ENCODE measurements at places on chromosomes 4 and X.

GRCh38 chr4:177907736-177908424 lies 465.6 kb upstream of the AGA start:
- no peak for DNase-seq

DNA sequence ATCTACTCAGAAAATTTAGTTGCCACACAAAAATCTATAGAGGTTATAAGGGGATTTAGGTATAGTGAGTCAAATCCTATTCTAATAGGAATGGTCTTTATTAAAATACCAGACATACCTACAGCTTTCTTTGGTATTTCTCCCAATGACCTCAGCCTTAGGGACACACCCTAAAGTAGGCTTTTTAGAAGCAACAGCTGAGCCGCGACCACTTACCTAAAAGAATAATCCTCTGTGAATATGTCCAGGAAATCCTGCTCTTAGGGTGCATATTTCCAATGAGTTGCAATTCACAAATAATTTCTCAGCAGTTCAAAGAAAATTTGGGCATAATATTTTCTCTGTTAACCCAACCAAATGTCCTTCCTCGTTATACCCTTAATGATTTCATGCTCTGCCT lies 2.7 kb downstream of the DCX start:
- no peak for DNase-seq

GRCh38 chr4:173334891-173335752 lies 964 bp upstream of the HMGB2 start:
- DNase-seq = no peak

- no peak for DNase-seq
Measured at GRCh38 chr4:87251106-87251505, 30.7 kb upstream of the KLHL8 start.

DNA sequence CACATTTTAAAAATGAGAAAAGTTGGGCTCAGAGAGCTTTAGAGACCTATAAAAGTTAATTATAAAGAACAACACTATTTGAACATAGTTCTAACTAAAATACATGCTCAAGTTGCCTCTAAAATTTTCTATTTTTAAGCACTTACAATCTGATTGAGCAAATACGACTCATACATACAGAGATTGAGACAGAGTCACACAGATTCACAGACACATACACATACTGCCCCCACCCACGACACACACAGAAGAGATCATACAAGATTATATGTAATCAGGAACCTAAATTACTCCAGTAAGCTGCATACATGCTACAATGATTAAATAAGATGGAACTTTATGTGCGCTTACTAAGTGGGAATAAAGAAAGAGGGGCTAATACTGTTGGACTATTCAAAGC lies 2.7 kb upstream of the ASB5 start:
- DNase-seq = no peak

- DNase-seq = no peak
Measured at GRCh38 chr4:15488136-15488535, 18.5 kb downstream of the CC2D2A start.

DNA sequence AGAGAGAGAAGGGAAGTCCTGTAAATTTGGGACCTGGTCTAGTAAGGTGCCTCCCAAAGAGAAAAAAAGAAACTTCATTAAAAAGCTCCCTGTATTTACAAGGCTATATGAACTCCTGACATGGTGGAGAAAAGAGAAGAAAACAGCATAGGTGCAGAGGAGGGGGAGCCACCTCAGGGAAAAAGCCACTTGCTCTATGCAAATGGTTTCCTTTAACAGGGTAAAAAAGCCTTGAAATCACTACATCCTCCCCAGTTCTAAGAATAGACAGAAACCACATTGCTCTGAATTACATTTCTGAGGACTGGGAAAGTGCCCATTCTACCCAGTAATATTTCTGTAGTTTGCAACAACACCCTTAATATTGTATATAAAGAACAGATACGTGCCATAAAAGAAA lies 165.5 kb downstream of the KLF8 start:
- DNase-seq = no peak

- no peak for DNase-seq
Measured at GRCh38 chr4:680928-681645, 6.7 kb downstream of the MYL5 start.

- no peak for DNase-seq
Measured at GRCh38 chr4:89007338-89007939, 49.5 kb downstream of the FAM13A start.

DNA sequence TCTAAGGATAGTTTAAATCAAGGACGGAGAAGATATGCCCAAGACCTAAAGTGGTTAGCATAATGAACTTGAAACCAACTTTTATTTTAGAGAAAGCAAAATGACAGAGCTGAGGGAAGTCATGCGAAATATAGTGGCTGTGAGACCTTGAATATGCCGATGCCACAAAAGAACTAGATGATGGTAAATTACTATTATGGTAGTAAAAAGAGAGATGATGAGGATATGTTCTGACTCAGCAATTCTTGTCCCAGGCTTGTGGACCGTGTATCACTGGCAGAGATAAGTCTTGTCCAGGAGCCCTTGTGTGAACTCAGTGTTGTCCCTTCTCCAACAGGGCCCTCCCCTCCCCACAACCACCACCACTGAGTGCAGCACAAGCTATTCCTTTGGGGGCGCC lies 1605.6 kb upstream of the TENM3 start:
- DNase-seq = no peak

DNA sequence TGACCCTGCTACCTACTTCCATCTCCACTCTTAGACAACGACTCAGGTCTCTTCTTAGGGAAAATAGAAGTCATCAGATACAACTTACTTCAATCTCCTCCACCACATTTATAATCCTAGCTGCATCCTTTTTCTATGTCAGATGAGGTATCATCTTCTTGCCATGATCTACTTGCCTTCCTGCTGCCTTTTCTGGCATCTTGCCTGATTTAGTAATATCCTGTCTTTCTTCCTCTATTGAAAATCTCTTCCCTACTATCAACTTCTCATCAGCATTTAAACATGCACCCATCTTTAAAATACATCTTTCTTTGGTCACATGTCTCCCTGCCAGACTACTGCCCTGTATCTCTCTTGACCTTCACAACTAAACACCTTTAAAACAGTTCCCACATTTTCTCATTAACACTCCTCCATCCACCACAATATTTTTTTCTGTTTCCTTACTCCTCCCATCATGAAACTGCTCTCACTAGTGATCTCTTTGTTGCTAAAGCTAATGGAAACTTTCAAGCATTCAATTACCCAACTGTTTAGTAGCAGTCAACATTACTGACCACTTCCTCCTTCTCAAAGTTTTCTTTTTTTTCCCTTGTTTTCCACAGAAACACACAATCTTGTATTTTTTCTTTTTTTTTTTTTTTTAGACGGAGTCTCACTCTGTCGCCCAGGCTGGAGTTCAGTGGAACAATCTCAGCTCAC lies 100.8 kb upstream of the CXorf66 start:
- no peak for DNase-seq

DNA sequence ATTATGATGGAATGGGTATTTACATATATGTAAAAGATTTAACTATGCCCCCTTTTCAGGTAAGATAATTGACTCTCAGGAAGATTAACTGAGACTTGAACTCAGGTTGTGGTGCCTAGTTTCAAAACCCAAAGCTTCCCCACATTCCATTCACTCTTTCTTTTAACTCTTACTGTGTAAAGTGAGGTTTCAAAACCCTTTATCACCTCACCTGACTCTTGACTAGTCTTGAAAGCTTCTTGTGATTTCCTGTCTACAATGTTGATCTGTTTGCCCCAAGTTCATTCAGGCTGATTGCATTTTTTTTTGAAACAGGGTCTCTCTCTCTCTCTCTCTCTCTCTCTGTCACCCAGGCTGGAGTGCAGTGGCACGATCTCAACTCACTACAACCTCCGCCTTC lies 40.5 kb upstream of the RAPGEF2 start:
- DNase-seq = no peak

DNA sequence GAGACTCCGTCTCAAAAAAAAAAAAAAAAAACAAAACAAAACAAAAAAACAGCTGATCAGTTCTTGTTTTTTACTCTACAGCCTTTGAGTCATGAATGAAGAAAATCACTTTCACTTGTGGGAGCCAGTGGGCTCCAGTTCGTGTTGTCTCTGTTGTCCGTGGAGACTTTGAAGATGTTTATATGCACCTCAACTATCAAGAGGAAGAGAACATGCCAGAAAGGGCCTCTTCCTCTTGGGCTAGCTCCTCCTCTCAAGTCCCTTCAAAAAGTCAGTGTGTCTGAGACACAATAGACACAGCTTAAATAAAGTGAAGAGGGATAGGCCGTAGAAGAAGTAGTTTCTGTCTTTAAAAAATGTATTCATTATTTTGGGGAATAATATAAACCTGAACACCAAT lies 182.7 kb downstream of the KDR start:
- DNase-seq = no peak

DNA sequence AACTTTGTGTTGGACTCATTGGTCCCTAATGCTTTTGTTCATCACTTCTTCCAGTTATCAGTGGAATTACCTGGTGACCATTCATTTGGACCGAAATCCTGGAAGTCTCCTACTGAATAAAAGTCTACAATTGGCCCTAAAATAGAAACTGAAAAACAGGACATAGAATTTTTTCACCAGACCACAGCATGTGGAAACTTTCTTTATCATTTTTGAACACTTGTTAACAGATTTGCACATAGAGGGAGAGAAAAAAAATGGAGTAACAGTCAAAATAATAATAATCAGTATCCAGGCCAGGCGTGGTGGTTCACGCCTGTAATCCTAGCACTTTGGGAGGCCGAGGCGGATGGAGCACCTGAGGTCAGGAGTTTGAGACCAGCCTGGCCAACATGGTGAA lies 7.1 kb downstream of the EPGN start:
- DNase-seq = no peak

Measured in stimulated activated CD8-positive, alpha-beta memory T cell treated with anti-CD3 and anti-CD28 coated beads, Interleukin-7, amount 100 ng/mL, for 1 hour (primary cell).